CD4-positive, alpha-beta T cell treated with Interleukin-17A for 1 hour (primary cell): ENCODE measurements at places on chromosomes 16 and 17.

DNA sequence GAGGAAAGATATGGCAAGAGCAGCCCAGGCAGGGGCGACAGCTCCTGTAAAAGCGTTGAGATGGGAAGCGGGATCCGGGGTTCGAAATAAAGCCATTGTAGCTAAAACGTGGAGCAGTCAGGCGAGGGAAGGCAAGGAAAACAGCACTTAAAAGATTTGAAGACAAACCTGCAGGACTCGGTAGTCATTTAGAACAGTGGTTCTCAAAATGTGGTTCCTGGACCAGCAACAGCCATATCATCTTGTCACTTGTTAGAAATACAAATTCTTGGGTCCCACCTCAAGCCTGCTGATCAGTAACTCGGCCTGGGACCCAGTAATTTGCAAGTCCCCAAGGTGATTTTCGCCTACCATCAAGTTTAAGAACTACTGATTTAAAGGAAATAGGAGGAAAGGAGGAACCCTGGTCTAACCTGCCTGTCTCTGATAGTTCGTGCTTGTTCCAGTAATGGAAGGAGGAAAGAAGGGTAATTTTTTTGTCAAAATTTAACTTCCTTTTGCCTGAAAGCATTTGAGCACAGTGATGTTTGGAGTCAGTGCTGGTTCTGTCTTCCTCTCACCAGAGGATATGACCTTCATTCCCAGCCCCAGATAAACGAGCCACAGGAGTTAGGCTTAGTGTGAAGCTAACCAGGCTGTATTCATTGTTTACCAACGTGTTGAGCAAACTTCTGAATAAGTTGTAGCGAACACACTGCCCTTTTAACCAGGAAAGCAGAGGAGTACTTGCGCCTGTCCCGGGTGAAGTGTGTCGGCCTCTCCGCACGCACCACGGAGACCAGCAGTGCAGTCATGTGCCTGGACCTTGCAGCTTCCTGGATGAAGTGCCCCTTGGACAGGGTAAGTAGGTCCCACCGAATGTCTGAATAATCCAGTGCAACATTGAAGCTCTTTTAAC, 1.1 kb downstream of the ORC6 start:
- DNase-seq, result peak; percentile 7

- no peak for DNase-seq
These were observed 743 bp downstream of the WIPI1 start for GRCh38 chr17:68456339-68457167.

DNA sequence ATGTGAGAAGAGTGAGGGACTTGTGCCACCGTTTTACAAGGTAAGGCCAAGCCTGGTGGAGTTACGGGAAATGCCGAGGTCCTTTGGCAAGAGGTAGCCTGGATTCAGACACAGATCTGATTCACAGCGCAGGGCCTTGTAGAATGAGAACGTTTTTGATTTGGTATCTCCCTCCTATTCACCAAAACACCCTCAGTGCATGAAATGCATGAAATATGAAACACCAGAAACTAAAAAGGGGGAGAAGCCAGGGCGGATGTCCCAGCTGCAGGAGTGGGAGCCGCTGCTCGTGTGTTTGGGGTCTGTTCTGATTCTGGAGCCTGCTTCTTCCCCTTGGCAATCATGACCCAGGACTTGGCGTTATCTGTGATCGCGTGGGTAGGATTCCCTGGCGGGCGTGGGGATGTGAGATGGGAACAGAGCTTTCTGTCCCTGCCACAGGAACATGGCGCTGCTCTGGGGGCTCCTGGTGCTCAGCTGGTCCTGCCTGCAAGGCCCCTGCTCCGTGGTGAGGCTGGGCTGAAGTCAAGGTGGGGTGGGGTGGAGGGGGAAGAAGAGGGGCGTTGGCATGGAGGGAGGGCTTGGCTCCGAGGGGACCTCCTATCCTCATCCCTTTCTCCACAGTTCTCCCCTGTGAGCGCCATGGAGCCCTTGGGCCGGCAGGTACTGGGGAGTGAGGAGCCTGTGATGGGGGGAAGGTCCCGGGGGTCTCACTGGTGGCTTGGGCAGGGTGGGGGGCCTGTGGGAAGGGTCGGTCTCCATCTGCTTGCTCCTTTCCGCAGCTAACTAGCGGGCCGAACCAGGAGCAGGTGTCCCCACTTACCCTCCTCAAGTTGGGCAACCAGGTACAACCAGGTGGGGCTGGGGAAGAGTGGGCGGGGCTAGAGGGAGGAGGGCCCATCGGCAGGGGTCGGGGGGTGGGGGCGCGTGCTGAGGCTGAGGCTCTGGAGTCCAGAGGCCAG, 2.2 kb downstream of the SERPINF2 start:
- DNase-seq, result no peak

DNA sequence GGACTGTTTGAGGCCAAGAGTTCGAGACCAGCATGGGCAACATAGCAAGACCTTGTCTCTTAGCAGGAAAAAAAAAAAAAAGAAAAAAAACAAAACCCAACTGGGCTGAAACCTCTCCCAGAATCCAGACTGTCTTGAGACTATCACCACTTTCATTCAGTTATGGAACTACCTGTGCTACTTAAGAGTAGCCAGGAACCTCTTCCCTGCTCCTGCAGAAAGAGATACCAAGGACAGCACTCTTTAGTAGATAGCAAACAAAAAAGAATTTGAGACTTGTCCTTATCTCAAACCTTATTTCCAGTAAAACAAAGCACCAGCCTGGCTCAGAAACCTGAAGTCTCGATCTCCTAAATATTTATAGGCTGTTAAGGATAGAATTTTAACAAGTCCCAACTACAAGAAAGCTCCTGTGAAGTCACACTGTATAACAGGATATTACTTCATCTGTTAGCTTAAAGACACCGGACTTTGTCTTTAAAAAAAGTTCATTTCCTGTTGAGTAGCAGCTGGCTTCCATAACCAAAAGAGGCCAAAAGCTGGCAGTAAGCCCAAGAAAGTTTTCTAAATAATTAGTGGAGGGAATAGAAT, 5.1 kb downstream of the CDR2 start:
- DNase-seq, result peak; percentile 61

GRCh38 chr17:73031472-73031871, 61.0 kb downstream of the SLC39A11 start:
- no peak for DNase-seq

DNA sequence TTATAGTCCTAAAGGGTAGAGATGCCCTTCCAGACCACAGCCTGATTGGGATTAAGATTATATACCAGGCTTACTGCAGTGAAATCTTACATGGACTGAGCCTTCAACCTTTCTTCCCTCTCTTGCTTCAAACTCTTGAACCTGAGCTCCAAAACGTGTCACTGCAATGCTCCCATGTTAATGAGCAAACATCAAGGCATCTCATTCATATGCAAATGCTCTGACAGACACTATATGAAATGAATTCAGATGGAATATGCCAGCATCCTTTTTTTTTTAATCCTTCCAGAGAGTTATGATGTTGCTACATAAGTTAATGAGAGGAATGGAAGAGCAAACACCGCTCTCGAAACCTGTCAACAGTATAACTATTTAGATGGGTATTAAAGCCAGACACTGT, 611.9 kb upstream of the CDH11 start:
- no peak for DNase-seq

DNA sequence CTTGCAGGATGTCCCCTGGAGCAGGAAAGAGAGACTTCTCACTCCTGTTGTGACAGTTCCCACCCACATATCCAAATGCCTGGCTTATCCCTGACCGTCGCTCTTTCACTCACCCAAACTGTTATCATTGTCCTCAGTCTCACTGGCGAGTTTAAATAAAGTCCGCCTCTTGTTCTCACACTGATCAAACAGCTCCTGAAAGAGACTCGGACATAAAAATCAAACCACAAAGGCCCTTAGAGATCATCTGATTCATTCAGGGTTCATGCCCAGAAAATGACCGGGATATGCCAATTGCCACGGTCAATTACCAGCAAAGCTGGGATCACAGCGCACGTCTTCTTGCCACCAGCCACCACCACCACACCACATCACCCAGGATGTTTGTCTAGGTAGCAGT, 19.9 kb downstream of the GGA3 start:
- no peak for DNase-seq

- no peak for DNase-seq
These were observed 7.9 kb downstream of the TIMM22 start for GRCh38 chr17:1004769-1005295.

- peak; percentile 47 for DNase-seq
These were observed 82.7 kb upstream of the CREBBP start for GRCh38 chr16:3963203-3963602.

DNA sequence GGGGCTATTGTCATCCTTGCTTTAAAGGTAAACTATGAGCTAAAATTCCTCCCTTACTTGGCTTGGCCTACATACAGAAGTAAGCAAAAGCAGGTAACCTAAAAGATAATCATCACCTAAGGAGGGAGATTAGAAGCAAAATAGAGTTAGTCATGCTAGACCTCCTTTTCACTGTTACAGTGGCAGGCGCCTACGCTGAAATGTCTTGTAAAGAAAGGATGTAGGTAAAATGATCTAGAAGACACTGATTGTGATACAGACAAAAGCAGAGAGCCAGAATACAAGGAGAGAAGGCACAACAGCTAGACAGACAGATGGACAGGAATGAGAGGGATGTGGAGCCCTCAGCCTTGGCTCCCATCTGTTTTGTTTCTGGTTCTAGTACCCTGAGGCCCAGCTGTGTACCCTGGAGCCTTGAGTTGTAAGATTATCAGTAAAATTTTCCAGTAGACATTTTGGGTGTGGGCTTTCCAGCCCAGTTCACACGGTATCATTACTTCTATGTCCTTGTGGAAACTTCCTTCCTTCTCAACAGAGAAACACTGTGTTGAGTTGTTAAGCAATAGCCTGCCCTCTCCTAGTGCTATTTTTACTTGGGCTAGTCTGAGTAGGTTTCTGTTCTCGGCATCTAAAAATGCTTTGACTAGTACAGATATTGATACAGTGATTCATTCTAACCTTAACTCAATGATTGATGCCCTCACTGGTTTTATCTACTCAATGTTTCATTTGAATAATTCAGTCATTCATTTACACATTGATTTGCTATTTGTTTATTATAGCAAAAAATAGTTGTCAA, 7.7 kb upstream of the C16orf78 start:
- DNase-seq, result no peak

GRCh38 chr16:88293097-88293496, 89.7 kb upstream of the ZNF469 start:
- DNase-seq, result no peak

- no peak for DNase-seq
These were observed 325.4 kb downstream of the ZFHX3 start for GRCh38 chr16:72722552-72722951.

- DNase-seq, result no peak
These were observed 22.9 kb upstream of the RPL13 start for GRCh38 chr16:89537549-89537925.

DNA sequence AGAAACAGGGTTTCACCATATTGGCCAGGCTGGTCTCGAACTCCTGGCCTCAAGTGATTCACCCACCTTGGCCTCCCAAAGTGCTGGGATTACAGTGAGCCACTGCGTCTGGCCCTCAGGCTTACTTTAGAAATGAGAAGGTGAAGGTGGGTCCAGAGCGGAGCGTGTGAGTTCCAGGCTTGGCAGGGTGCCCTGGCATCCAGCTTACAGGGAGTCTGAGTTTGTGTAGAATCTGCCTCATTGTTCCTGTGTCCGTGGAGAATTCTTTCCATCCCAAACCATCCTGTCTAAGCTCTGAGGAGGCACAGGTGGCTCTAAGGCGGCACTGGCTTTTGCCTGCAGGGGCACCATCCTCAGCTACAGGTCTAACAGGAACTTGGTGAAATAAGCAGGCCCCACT, 50.6 kb downstream of the RAB11FIP3 start:
- no peak for DNase-seq

- no peak for DNase-seq
These were observed 38.9 kb downstream of the TRIM37 start for GRCh38 chr17:59067756-59068155.

- no peak for DNase-seq
These were observed 819 bp downstream of the SUPT4H1 start for GRCh38 chr17:58351182-58351581.

GRCh38 chr17:45755050-45755449, 29.1 kb upstream of the CRHR1 start:
- DNase-seq, result no peak

DNA sequence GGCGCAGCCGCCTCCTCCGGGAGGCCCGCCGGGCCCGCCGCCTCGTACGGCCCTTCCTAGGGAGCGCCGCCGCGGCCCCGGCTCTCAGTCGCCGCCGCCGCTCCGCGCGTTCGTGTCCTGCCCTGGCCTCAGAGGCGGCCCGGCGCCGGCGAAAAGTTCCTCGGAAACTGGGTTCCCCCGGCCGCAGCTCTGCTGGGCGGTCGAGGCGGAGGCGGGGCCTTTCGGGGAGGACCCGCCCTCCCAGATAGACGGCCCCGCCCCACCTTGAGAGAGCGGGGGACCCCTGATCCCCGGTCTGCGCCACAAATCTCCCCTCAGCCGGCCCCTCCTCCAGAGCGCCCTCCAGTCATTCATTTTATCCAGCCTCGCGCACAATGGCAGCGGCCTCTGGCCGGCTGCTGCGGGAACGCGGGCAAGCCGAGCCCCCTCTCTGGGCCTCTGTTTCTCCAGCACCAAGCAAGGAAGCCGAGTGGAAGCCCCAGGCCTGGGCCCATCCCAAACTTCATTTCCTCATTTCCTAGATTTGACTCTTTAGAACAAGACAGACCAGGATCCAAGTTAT, at the start of gene SREBF1:
TSS of gene SREBF1 (minus strand) at position 169 of the 562 bp plus-strand sequence. CDS start 169 bp downstream, outside the sequence.
- DNase-seq, result peak; percentile 78

GRCh38 chr16:12145918-12146317, 169.4 kb downstream of the SNX29 start:
- DNase-seq, result no peak

DNA sequence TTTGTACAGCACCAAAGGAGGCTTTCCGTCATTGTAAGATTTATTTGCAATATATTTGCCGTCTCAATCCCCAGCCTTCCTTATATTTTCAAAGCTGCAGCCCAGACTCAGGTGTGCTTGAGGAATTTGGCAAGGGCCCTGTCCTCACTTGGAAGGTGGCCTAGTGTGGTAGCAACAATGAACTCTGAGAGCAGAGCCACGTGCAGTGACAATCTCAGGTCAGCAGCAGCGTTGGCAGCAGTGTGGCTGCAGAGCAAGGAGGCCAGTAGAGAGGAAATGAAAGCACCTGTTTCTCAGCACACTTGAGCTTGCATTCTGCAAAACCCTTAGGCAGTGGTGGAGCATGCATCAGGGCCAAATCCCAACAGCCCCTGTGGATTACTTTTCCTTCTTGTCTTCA, 613.5 kb downstream of the RBFOX1 start:
- DNase-seq, result no peak

- DNase-seq, result no peak
These were observed 38.4 kb downstream of the ADCY7 start for GRCh38 chr16:50304467-50305440.

- DNase-seq, result no peak
These were observed 56.3 kb upstream of the CDH11 start for GRCh38 chr16:65178151-65178550.
